Naive thymus-derived CD8-positive, alpha-beta T cell (primary cell): ENCODE measurements at places on chromosomes 5 and 9. TPM values are rescaled to one million over a fixed set of nuclear protein-coding genes. Genes with fewer than 3 reads are reported as not detected.

DNA sequence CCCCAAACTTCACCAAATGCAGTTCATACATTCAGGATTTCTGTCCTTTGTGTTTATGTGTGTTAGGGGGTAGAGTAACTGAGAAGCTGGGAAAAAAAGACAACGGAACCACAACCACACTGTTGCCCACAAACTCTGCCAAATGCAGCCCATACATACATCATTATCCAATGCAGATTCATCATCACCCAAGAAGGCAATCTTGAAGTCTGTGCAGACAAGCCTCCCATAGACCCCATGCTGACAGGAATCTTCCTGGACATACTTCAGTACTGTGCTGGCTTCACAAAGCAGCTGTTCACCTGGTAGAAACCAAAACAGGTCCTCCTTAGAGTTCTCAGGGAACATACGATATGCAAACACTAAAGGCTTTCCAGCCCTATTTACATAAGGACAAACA lies 38.9 kb downstream of the MTMR12 start:
- no peak for DNase-seq

- no peak for DNase-seq
These were observed 38.1 kb downstream of the FAM240B start for GRCh38 chr9:38681747-38682227.

- DNase-seq, result no peak
These were observed 38.2 kb downstream of the TRIP13 start for GRCh38 chr5:930866-931265.

DNA sequence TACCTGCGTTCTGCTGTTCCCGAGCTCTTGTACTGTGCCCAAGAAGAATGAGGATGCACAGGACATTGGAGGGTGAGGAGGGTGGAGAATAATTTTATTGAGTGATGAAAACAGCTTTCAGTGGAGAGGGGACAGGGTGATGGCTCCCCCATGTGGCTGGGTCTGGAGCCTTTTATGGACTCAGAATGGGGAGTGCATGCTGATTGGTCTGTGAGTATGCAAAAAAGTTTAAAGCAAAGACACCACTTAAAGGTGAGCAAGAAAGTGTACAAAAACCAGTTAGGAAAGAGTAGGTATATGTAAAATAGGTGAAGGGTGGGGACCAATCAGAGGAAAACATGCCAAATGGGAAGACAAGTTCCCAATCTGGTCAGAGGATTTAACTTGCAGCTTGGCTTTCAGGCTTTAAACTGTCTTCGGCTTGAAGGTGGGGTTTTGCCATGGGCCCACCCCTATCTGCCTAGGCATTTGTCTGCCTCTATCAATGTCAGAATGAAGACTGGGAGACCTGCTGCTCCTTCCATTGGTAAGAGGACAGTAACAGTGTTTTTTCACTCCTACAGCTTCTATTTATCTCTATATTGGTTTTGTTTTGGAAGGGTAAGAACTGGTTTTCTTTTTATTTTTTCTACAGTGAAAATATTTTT lies 118.0 kb upstream of the RAI14 start:
- DNase-seq, result no peak

- no peak for DNase-seq
These were observed 26.5 kb downstream of the UBE2R2 start for GRCh38 chr9:33843312-33843961.

Gene PCDHA9
- not detected for total RNA-seq

Gene BARX1
- not detected for total RNA-seq

- no peak for DNase-seq
These were observed 505 bp downstream of the CREB3 start for GRCh38 chr9:35732800-35733541.
